ENCODE measurements at places on chromosomes 12 and 14.

DNA sequence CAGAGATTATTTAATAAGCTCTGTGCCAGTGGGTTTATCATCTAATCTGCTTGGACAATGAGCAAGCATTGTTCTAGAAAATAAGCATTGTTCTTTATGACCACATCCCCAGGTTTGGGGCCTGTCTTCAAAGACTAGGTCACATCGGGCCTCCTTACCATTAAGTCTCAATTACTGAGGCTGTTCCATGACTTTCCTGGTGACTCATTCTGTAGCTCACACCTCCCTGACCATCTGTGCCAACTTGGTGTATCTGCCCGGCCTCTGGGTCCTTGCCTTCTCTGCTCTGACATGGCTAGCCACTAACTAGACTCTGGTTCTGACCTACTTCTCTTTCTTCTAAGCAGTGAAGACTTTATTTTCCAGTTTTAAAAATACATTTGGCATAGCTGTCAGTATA is 44.4 kb upstream of the PLEKHA5 start:
- DNase-seq = no peak

- DNase-seq = no peak
These were observed 26.5 kb upstream of the RCOR1 start for GRCh38 chr14:102565959-102566358.

DNA sequence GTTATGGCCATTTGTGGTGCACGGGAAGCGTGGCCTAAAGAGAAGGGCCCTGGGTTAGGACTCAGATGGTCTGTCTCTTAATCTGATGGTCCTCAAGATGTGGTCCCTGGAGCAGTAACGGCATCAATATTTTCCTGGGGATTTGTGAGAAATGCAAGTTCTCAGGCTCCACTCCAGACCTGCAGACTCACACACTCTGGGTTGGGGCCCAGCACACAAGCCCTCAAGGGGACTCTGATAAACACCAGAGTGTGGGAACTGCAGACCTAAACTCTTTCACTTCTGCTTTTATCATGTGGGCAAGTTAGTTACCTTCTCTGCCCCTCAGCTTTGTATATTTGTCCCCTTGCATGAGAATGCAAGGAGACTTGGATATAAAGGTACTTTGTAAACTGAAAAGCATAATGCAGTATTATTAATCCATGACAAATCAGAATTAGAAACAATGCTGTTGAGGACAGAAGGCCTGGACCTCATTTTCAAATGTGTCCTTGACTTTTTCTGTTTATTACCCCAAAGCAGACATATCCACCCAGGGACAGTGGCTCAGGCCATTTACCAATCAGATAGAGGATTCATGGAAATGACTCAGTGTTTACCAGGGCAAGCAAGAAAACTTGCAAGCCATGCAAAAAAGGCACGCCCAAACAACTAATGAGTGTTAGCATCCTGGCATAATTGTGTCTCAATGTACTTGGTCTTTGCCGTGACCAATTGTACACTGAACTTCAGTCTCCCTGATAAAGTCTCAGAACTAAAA is 157.0 kb downstream of the ASCL1 start:
- no peak for DNase-seq

GRCh38 chr12:2160043-2160442 is 107.3 kb downstream of the CACNA1C start:
- no peak for DNase-seq

DNA sequence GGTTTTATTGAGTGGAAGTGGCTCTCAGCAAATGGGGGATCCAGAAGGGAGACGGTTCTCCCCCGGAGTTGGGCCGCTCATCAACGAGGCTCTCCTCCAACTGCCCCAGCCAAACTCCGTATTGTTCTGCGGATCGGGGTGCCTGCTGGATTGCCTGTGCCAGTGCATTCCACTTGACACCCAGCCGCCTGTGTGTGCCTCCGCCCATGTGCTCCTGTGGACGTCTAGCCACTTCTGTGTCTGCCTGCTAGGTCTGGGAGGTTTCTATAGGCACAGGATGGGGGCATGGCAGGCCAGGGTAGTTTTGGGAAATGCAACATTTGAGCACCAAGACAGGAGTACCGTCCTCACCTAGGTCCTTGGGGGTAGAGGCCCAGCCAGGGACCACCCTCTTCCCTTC is 225.7 kb upstream of the AMIGO2 start:
- no peak for DNase-seq

DNA sequence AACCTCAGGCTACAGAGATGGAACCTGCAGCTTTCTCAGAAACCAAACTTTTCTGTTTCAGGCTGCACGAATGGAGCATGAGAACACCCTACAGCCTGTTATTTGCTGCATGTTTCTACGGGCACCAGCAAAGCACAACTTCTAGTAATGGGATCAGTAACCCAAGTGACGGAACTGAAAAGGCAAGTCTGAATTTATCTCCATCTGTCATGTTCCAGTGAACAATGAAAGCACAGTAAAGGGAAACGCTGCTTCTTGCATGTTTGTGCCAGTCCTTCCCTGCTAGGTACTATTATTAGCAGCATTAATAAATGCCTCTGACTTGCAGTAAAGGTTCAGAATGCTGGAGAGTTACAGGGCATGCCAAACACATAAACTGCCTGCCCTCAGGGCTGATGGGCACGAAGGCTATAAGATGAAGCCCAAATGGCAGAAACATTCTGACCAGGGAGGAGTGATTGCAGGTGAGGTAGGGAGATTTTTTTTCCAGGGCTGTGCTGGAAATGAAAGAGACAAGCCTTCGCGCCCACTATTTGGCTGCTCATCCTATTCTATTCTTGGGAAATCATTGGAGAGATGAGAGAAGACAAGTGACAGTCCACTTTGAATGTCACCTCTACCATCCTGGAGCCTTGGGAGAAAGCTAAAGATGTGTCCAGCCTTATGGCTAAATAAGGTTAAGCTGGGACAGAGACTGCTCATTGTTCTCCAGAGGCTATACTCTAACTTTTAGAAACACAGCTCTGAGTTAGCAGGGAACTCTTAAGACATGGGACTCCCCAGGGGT is 100.4 kb upstream of the PLXNC1 start:
- DNase-seq = no peak

GRCh38 chr12:43329375-43329774 is 222.6 kb downstream of the ADAMTS20 start:
- DNase-seq = no peak

DNA sequence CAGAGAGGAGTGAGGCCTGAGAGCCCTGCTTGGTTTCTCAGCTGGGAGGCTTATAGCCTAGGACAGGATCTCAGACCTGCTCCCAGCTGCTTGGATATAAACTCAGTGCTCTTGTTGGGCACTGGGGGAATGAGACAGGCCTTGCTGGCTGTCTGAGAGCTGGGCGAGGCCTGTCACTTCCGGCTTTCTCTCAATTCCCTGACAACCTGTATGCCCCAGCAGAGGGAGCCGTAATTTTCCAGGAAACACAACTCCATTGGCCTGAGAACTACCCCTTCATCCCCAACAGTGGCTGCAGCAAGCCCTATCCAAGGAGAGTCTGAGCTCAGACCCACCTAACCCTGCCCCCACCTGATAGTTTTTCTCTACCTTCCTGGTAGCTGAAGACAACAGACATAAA is 258.3 kb upstream of the STXBP6 start:
- no peak for DNase-seq

DNA sequence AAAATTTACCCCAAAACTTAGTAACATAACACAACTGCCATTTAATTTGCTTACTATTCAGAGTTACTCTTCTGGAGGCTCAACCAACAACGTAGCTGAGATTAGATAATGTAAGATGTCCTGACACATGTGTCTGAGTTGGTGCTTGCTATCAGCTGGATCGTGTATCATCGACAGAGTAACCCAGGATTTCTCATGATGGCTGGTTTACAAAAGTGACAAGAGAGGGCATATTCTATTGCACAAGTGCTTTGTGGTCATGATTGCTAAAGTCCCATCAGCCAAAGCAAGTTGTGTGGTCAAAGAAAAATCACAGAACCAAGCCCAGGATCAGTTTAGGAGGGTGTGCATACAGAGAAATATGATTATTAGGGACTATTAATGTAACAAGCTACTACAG is 73.4 kb downstream of the CAPZA3 start:
- DNase-seq = no peak

- no peak for DNase-seq
These were observed 24.0 kb upstream of the RIC8B start for GRCh38 chr12:106750524-106750923.

DNA sequence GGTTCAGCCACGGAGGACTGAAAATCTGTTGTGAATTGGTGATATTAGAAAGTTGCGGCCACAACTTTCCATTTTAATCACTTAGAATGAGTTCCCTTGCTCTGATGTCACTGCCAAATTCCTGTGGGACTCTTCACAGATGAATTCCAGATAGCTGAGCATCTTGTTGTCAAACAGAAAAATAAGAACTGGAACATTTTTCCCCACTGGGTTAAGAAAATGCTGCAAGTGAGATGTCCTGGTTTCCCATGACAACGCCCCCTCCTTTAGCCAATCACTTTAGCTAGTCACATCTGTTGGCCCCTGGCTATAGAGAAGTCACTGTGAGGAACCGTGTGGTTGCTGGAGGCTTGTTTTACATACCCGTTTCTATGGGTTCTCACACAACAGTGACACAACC is 135.9 kb downstream of the KTN1 start:
- DNase-seq = no peak

GRCh38 chr12:73731658-73732057 is 806.0 kb upstream of the ATXN7L3B start:
- no peak for DNase-seq

DNA sequence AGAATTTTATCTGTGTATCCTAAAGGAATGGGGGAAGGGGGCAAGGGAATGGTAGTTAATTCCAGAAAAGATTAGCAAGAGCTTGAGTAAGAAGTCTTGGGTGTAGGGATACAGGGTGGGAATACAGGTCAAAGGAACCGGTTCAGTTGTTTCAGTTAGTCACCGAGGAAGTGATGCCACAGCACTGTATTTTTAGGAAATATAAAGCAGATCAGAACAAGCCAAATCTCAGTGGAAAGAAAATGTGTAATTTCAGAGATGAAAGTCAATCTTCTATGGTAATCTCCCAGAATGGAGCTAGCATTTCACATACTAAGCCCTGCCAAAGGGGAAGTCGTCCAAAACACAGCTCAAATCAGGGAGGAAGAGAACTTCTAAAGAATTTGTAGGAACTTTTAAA is 4.7 kb upstream of the TUBA1C start:
- no peak for DNase-seq

DNA sequence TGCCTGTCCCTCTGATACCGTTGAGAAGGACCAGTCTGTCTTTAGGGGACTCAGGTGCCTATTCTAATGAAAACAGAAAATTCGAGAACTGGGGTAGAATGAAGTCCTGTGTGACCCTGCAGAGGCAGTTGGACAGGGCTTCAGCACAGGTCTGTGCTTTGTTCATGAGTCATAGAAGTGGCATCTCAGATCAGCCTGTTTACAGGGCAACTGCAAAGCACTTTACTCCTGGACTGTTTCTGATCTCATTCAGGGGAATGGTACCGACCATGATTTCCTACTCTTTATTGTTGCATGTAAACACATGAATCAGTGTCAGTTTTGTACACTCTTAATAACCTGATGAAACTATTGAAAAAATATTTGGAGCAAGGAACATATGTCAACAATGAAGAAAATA is 1517.0 kb downstream of the AACS start:
- DNase-seq = no peak

DNA sequence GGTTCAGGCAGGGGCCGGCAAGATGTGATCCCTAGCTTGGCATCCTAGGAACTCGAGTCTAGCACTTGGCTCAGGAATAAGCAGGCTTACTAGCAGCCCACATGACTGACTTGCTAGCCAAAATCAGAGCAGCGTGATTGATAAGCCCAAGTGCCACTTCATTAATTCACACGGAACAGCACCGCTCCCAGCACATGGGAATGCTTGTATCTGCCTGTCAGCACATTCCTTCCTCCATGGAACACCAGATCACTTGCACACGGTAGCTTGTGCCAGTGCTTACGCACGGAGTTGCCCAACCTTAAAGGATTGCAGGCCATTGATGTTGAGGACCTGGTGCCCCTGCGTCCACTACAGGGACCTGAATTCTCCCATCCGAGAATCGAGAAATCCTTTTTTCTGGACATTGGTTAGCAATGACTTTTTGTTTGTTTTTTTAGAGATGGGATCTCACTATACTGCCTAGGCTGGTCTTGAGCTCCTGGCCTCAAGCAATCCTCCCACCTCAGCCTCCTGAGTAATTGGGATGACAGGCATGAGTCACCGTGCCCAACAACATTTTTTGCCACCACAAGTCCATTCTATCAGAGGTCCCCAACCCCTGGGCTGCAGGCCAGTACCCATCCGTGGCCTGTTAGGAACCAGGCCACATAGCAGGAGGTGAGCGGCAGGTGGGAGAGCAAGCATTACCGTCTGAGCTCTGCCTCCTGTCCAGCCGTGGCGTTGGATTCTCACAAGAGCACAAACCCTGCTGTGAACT is 30.6 kb upstream of the TSPAN9 start:
- no peak for DNase-seq

DNA sequence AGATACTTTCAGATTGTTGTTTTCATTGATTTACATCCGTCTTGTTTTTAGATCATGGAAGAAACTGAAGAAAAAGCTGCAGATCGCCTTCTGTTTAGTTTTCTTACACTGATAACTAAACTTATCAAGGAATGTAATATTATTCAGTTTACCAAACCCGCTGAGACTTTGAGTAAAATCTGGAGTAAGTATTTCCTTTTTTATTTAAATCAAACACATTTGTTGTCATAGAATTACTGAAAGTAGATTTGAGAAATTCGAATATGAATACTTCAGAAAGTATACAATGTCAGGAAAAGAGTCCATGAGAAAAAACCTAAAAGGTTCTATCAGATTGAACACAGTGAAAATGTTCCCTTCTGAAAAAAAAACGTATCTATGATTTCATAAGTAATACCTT is 32.0 kb downstream of the ARL1 start:
- DNase-seq = no peak

DNA sequence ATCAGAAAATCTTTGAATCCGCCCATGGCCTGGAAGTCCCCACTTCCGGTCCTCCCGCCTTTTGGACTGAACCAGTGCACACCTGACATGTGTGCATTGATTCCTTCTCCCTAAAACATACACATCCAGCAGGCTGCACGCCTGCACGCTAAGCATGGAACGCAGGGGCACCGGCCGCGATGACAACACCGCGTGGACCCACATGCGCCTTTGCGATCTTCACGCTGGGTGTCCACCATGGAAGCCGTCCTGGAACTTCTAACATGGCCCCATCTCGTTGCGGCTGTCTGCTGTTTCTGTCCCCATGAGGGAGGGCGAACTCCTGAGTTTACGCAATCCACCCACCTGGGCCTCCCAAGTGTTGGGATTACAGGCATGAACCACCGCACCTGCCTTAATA is 73.7 kb downstream of the GALNT9 start:
- DNase-seq = no peak

- no peak for DNase-seq
These were observed 73.4 kb upstream of the PPM1H start for GRCh38 chr12:63008372-63008771.

GRCh38 chr12:114742363-114742762 is 58.4 kb upstream of the TBX3 start:
- DNase-seq = no peak

- DNase-seq = no peak
These were observed 48.6 kb upstream of the GTF2A1 start for GRCh38 chr14:81269100-81269978.

All from stimulated activated CD4-positive, alpha-beta T cell treated with anti-CD3 and anti-CD28 coated beads, Interleukin-2, amount 100 ng/mL, for 24 hours (primary cell).